Fibroblast of skin of back (primary cell): ENCODE measurements at places on chromosomes 16 and 17.

DNA sequence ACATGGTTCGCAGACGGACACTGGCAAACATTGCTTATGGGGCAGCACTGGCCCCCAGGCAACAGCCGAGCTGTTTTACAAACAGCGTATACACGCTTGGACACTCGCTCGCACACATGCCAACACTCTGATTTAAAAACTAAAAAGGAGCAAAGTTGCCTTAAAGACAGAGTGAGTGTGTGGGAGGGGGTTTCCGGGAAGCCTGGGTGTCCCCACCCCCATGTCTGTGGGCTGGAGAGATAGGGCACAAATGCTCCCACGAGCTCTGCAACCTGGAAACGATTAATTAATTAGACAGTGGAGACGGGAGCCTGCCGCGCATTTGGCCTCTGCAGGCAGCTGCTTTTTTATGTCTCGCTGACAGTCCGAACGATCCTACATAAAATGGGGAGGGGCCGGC is 107.9 kb upstream of the ZNF469 start:
- no peak for DNase-seq

DNA sequence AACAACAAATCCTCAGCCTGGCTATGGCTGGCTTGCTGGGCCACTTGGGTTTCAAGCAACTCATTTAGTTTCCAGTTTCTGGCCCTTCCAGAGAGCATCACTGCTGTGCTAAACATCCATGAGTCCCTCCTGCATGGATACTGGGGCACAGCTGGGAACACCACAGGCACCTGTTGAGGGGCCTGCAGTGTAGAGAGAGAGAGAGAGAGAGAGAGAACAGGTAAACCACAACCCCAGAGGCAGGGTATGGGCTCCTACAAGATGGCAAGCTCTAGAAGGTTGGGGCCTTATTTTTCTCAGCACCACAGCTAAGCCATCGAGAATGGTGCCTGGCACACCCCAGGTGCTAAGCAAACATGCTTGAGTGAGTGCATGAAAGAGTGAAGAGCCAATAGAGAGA is 120.3 kb downstream of the RBFOX3 start:
- DNase-seq = no peak

DNA sequence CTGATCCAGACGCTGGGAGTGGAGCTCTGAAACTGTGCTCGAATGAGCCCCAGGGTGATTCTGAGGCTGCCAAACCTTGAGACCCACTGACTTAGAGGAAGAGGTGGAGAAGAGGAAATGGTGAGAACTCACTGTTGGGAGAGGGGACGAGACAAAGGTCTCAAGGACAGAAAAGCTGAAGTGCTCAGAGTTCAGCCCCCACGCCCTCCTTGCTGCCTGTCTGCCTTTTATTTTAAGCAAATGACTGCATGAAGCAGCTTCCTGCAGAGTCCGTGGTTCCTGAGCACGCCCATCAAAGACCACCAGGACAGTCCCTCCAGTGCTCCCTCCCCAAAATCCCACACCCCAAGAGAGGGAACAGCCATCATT is 20.4 kb downstream of the COTL1 start:
- no peak for DNase-seq

DNA sequence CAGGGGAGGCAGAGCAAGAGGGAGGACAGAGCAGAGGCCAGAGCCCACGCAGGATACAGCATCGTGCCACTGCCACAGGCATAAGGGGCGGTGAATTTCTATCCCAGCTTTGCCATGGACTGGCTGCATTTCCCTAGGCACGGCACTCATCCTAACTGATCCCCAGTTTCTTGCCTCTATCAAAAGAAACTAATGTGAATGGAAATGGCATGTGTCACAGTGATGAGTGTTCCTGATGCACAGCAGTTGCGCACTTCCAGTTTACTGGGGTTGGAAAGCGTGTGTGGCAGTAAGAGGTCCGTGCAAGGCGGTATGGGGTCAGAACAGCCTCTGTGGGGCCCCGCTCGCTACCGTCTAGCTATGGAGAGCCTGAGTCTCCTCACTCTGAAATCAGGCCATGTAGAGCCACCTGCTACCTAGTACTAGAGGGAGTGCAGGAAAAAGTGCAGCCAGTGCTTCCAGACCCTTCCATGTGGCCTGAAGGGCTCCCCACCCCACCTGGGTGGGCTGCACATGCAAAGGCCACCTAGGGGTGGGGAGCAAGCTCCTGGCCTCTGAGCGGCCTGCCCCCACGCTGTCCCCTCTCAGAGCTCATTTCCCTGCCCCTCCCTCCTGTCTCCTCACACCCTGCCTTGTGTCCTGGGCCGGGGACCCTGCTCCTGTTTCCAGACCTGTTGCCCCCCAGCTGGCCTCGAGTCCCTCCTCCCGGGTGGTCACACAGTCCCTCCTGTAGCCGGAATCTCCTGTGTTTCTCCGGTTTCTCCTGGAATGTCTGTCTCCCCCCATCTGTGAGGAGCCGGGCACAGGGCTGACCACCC is 5.0 kb upstream of the KCNJ18 start:
- no peak for DNase-seq

DNA sequence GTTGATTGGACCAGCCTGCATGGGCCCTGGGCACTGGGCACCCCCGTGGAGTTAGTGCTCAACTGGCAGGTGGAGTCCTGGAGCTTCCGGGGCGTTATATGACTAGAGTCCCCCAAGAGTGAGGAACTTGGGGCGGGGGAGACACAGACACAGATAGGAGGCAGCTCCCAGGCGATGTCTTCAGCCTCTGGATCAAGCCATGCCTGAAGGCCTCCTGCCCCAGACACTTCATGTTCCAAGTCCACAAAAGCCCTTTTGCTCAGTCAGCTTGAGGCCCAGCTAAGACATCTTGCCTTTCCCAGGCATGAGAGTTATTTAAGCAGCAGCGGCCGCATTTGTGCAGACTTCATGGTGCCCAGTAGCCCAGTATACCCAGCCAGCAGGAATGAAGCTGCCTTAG is 136.6 kb upstream of the CIBAR2 start:
- no peak for DNase-seq

GRCh38 chr17:7203391-7203790 is 16.2 kb downstream of the DLG4 start:
- no peak for DNase-seq

- DNase-seq = peak; percentile 75
These were observed at the start of gene TMEM220 for GRCh38 chr17:10729334-10730193. Gene TMEM220 (minus strand): TSS chr17:10730023. CDS start chr17:10729851, 172 bp downstream.

- no peak for DNase-seq
These were observed 53.5 kb upstream of the DNAJA2 start for GRCh38 chr16:47026947-47027346.
